GM23248 (cell line): ENCODE measurements at places on chromosomes 1 and 21. TPM values are rescaled to one million over a fixed set of nuclear protein-coding genes. Genes with fewer than 3 reads are reported as not detected.
A peak's percentile ranks its signal among the peaks of the same experiment; 100 is the strongest.

- no peaks in the 10 kb centered on the region for H3K27me3 ChIP-seq
- H3K4me3 ChIP-seq, result peak overlapping the region; percentile 50
- H3K36me3 ChIP-seq, result no peaks in the 10 kb centered on the region
These were observed 874 bp downstream of the FAAP20 start for GRCh38 chr1:2193514-2194281.

DNA sequence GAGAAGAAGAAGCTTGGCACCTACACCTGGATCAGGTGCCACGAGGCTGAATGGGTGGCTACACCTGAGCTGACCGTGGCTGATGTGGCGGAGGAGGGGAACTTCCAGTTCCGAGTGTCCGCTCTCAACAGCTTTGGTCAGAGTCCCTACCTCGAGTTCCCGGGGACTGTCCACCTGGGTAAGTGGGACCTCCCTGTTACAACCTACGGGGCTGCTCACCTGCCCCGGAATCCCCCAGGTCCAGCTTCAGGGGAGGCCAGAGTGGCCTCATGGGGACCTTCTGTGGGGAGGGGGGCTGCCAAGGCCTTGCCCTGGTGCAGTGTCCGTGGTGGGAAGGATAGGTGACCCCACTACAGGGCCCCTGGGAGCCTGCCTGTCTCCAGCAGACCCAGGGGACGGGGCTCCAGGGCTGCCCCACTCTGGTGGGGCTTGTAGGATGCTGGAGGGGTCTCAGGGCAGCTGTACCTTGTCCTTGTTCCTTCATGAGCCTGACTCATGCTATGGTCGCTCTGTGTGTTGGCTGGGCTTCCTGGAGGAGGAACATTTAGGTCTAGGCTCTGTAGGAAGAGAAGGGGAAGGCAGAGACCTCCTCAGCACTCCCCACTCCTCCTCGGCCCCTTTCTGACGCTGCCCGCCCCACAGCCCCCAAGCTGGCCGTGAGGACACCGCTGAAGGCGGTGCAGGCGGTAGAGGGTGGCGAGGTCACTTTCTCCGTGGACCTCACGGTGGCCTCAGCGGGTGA lies 7.2 kb downstream of the OBSCN start:
- no peaks in the 10 kb centered on the region for H3K27me3 ChIP-seq
- H3K27ac ChIP-seq, result no peak overlapping the region
- no peak for DNase-seq
- no peaks in the 10 kb centered on the region for H3K4me1 ChIP-seq

DNA sequence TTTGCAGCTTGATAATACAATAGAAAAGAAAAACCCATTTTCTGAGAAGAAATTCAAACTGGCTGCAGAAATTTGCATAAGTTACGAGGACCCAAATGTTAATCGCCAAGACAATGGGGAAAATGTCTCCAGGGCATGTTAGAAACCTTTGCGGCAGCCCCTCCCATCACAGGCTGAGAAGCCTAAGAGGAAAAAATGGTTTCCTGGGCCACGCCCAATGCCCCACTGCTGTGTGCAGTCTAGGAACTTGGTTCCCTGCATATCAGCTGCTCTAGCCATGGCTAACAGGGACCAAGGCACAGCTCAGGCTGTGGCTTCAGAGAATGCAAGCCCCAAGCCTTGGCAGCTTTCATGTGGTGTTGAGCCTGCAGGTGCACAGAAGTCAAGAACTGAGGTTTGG lies 37.5 kb upstream of the TMEM61 start:
- no peak overlapping the region for H3K4me3 ChIP-seq
- DNase-seq, result no peak
- peaks cover 14% of the 10 kb centered on the region; the same call in 1 of the 2 replicates for H3K4me1 ChIP-seq
- H3K27ac ChIP-seq, result no peak overlapping the region
- H3K36me3 ChIP-seq, result no peaks in the 10 kb centered on the region

DNA sequence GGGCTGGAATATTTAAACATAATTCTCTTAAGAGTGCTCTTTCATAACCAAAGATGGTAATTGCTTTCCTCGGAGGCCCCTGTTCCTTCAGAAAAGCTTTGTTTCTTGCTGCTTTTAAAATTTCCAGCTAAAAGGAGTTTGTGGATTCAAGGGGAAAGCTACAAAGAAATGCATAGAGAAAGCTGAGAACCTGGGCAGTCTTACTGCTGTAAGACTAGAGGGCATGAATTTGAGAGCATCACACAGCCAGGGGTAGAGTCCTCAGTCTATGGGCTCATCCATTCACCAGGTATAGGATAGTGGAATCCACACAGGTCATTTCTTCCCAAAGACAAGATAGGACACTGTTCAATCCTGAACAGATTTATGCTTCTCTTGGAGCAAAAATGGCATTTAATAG lies 186.3 kb upstream of the PLD5 start:
- no peak for DNase-seq
- H3K4me3 ChIP-seq, result no peak overlapping the region
- no peaks in the 10 kb centered on the region for H3K4me1 ChIP-seq
- H3K36me3 ChIP-seq, result no peaks in the 10 kb centered on the region

- peak overlapping the region; percentile 79 for H3K4me3 ChIP-seq
- H3K27ac ChIP-seq, result no peak overlapping the region
- DNase-seq, result peak; percentile 38
- H3K4me1 ChIP-seq, result no peaks in the 10 kb centered on the region
- no peaks in the 10 kb centered on the region for H3K36me3 ChIP-seq
- H3K27me3 ChIP-seq, result no peaks in the 10 kb centered on the region; the same call in 1 of the 2 replicates
These were observed 848 bp downstream of the DNM3 start for GRCh38 chr1:171841931-171842761.

DNA sequence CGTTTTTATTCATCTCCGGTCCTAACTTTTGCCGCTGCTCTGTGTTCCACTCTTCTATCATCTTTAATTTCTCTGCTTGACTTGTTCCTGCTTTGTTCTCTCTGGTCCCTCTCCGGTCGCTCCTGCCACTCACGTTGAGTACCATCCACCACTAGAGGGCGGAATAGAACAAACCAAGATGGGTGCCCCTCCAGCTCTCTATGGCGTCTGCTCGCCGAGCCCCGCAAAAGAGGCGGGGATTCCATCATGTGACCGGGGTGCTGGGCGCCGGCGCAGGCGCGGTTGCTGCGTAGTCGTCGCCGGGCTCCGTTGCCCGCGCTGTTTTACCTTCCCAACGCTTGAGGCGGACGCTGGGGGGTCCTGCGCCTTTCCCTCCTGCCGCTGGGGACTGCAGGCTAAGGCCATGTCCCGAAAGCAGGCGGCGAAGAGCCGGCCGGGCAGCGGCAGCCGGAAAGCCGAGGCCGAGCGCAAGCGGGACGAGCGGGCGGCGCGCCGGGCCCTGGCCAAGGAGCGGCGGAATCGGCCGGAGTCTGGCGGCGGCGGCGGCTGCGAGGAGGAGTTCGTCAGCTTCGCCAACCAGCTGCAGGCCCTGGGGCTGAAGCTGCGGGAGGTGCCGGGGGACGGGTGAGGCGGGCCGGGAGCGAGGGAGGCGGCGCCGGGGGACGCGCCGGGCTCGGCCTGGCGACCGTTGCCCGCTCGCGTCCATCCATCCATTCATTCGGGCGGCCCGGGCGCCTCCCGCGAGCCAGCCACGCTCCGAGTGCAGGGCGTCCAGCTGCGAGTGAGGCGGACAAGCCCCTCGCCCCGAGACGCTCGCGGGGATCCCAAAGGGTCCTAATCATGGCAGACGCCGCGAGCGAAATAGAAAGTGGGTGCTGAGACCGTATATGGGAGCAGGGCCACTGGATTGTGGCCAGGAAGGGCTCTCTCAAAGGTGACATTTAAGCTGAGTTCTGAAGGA lies at the start of gene OTUD3:
TSS of gene OTUD3 (plus strand) at position 285 of the 961 bp plus-strand sequence. CDS start at position 404, 119 bp downstream.
- H3K36me3 ChIP-seq, result no peaks in the 10 kb centered on the region
- peaks cover 21% of the 10 kb centered on the region for H3K4me1 ChIP-seq
- peak within 1 kb of the TSS; percentile 91 for H3K4me3 ChIP-seq
- H3K27ac ChIP-seq, result peak within 1 kb of the TSS; percentile 82
- H3K27me3 ChIP-seq, result no peaks in the 10 kb centered on the region
- peak; percentile 99 for DNase-seq

The TSPEAR gene
- total RNA-seq, result not detected in 2 replicates

- H3K27me3 ChIP-seq, result no peaks in the 10 kb centered on the region
- no peak for DNase-seq
- H3K27ac ChIP-seq, result no peak overlapping the region
- H3K4me3 ChIP-seq, result no peak overlapping the region
These were observed 168.3 kb upstream of the DUSP10 start for GRCh38 chr1:221910222-221910621.

DNA sequence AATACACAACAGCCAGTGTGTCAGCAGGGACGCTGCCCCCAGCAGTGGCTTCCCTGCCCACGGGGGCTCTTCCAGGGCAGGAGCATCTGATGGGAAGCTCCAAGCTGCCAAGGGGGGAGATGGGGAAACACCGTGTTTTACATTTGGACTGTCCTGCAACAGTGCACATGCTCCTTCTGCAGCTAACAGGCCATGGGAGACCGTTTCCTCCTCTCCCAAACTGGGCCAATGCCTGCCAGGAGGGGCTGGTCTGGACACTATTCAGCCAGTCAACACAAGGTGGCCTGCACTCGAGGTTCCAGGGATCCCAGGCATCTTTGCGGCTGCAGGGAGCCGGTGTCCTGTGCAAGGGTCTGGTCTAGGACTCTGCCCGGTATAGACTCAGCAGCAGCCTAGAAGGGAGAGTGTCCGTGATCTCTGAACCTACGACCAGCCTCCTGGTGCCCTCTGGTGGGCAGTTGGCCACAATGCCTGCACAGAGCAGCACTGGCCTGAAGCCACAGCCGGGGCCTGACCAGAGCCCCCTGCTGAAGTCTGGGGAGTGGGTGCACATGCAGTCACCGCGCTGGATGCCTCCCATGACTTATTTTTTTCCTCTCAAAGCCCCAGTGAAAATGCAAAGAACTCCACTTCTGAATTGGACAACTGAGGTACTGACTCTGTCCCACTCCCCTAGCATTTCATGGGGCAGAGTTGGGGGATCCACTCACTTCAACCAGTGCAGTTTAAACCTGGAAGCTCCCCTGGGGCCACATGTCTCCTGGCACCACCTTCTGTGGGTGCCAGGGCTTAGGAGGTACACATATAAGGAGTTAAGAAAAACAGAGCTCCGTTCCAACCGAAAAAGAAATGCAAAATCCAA lies 33.3 kb downstream of the RCC2 start:
- no peaks in the 10 kb centered on the region for H3K27me3 ChIP-seq
- H3K27ac ChIP-seq, result no peak overlapping the region
- no peak overlapping the region for H3K4me3 ChIP-seq
- H3K36me3 ChIP-seq, result peaks cover 13% of the 10 kb centered on the region; the same call in 1 of the 2 replicates

GRCh38 chr1:101460739-101461138 lies 223.9 kb downstream of the S1PR1 start:
- no peak overlapping the region for H3K27ac ChIP-seq
- 0 out of 2 replicates have a peak, but pooled peaks cover 4% of the 10 kb centered on the region for H3K27me3 ChIP-seq
- H3K36me3 ChIP-seq, result no peaks in the 10 kb centered on the region
- no peak overlapping the region for H3K4me3 ChIP-seq

- no peak for DNase-seq
- no peaks in the 10 kb centered on the region for H3K27me3 ChIP-seq
- no peak overlapping the region for H3K27ac ChIP-seq
- no peak overlapping the region for H3K4me3 ChIP-seq
- H3K4me1 ChIP-seq, result 0 out of 2 replicates have a peak, but pooled peaks cover 7% of the 10 kb centered on the region
These were observed 108.7 kb upstream of the DUSP10 start for GRCh38 chr1:221850470-221851187.

- no peak overlapping the region for H3K4me3 ChIP-seq
- peaks cover 10% of the 10 kb centered on the region for H3K4me1 ChIP-seq
- H3K27ac ChIP-seq, result no peak overlapping the region
- H3K36me3 ChIP-seq, result peaks cover 16% of the 10 kb centered on the region; the same call in 1 of the 2 replicates
- no peak for DNase-seq
These were observed 10.1 kb upstream of the IL10RB start for GRCh38 chr21:33256019-33256418.

- H3K4me1 ChIP-seq, result peaks cover 14% of the 10 kb centered on the region
- no peak overlapping the region for H3K4me3 ChIP-seq
- H3K27ac ChIP-seq, result no peak overlapping the region
- H3K36me3 ChIP-seq, result no peaks in the 10 kb centered on the region
- no peaks in the 10 kb centered on the region for H3K27me3 ChIP-seq
These were observed 865.1 kb upstream of the ADAMTS5 start for GRCh38 chr21:27831816-27832569.

The AMPD1 gene
- not detected in 2 replicates for total RNA-seq

DNA sequence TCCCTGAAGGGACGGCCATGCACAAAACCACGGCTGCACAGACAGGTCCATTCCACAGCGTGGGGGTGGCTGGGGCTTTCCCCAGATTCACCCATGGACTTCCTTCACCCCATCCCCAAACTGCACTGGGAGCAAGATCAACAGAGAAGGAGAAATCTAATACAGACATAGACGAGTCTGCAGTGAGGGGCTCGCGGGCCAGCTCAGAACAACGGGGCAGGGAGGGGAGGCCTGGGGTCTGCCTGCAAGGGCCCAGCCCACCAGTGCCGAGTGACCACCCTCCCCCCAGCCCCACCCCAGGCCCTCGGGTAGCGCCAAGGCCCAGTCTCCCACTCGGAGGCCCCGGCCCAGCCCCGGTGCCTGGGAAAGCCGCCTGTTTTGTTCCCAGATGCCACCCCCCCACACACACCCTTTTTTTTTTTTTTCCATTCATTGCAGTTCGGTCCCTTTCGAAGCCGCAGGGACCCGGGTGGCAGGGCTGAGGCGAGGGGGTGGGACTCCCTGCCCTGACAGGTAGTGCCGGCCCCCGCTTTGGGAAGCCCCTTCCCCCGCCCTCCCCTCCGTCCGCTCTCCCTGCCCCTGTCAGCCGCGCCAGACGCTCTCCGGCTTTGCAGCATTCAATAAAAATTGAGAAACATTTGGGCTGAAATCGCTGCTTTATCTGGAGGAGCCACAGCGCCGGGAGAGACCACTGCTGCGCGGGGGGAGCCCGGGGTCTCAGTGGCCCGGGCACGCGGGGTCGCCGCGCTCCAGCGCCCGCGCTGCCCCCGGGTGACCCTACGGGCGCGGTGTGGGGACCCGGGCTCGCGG lies 543 bp upstream of the EPHB2 start:
- H3K27me3 ChIP-seq, result no peaks in the 10 kb centered on the region; the same call in 1 of the 2 replicates
- H3K27ac ChIP-seq, result no peak overlapping the region
- no peaks in the 10 kb centered on the region for H3K36me3 ChIP-seq
- peak; percentile 81 for DNase-seq
